ENCODE measurements at places on chromosomes 12 and 14.

DNA sequence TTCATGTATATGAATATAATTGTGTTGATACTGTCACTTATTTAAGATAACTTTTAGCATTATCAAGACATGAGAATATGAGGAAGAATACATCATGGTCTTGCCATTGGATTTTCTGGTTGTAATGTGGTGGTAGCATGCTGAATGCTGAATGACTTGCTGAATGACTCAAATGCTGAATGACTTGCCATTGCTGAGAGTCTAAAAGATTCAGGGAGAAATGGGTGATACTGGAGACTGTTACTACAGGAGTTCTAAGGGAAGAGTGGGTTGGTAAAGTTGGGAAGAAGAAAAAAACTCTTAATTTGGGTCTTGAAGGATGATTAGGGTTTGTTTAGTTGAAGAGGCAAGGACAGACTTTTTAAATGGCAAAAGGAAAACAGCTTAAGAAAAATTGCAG lies 72.1 kb upstream of the MANSC4 start:
- DNase-seq: no peak

GRCh38 chr12:11633968-11634367 lies 15.5 kb upstream of the ETV6 start:
- no peak for DNase-seq

DNA sequence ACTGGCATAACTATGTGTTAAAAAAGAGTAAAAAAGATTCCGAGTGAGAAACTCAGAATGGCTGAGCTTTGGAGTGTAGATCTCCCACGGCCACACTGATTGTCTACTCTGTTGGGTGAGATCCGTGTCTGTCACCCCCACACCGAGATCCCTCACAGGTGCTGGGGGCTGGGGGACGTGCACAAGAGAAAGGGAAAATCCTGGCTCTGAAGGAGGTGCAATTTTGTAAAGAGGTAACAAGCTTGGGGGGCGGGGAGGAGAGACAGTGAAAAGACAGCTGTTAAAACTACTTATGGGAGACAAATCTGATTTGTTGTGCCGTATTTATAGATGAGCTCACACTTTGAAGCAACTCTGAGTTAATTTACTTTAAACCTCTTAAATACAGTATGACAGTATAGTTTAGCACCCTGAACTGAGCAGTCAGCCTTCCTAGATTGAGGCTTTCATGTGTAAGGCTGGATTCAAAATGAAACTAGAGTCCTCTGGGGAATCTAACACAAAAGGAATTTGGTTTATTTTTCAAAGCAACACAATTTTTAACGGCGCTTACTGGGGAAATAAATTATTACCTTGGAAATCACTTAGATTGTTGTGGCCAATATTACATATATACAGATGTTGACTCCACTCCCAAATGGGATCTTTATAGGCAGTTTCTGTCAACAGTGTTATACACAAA lies 167.4 kb upstream of the RGS6 start:
- no peak for DNase-seq

DNA sequence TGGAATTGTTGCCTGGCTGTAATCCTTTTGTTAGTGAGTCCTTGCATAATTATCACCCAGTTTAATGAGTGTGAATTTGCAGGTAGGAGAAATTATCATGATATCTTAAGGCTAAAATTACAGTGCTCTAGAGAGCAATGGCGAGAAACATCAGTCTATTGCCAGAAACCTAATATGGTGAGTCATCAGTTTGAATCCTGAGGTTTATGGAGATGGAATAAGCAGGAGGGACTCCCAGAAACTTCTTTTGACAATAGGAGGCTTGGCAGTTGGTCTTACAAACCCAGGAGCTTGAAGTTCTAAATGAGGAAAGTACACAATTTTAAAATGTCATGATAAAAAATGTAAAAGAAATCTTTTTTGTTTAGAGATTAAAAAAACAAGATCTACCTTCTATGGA lies 31.5 kb upstream of the CRADD start:
- no peak for DNase-seq

- DNase-seq: no peak
These were observed 21.2 kb upstream of the RNASE1 start for GRCh38 chr14:20823859-20824258.

GRCh38 chr14:74459976-74460375 lies 33.1 kb downstream of the NPC2 start:
- DNase-seq: no peak

GRCh38 chr12:31406345-31406744 lies 80.4 kb upstream of the SINHCAF start:
- no peak for DNase-seq

DNA sequence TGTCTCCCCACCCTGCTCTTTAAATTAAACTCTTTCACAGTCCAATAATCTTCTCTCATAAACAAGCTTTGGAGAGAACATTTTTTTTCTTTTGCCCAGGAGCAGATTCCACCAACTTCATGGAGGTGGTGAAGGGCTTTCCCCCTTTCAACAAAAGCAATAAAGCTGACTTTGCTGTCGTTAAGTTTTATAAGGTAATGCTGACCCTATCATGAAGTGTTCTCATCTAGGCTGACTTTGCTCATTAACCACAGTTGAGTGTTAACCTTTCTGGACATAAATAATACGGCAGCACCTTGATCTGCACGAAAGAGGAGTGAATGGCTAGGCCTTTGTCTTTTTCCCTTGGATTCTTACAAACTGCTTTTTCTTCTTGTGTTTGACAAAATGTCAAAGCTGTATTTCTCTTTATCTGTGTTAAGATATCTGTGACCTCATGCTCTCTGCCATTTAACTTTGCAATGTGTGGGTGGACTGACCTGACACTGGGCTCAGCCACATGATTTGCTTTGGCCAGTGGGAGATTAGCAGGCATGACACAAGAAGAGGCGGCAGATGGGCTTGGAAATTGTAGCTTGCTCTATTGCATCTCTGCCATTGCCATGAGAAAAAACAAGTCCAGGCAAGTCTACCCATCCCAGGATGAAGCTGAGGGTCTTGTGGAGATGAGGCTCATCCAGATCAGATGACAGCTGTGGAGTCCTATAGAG lies 470.9 kb upstream of the CCDC196 start:
- DNase-seq: no peak

GRCh38 chr12:2225696-2226095 lies 172.9 kb downstream of the CACNA1C start:
- no peak for DNase-seq

GRCh38 chr12:116159175-116159574 lies 118.3 kb downstream of the MED13L start:
- no peak for DNase-seq

DNA sequence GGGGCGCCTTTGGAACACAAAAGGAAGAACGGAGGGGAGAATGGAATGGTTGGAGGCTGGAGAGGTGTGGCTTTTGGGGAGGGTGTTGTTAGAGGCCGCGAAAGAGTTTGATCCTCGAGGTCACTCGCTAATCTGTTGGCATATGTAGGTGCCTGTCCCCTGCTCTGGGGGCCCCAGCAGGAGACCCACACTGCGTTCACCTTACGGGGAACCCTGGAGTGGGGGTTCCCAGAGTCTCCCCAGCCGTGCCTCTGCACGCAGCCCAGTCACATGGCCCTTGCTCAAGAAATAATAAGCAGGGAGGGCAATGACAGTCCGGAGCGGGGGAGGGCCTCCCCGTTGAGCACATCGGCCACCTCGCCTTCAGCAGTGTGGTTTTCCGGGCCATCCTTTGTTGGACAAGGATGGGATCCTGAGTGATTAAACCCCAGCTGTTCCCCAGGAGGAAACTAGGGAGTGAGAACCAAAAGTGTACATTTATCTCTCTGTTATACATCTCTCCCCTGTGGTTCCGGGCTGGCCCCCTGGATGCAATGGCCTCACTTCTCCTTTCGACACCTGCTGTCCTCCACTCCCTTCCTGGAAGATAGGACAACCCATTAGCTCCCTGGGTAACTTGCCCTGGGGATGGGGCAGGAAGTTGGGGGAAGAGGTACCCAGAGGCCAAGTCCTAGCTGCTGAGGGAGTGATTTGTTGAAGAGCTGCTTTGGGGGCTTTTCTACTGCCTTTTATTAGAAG lies 1.3 kb downstream of the PLEKHG3 start:
- no peak for DNase-seq

DNA sequence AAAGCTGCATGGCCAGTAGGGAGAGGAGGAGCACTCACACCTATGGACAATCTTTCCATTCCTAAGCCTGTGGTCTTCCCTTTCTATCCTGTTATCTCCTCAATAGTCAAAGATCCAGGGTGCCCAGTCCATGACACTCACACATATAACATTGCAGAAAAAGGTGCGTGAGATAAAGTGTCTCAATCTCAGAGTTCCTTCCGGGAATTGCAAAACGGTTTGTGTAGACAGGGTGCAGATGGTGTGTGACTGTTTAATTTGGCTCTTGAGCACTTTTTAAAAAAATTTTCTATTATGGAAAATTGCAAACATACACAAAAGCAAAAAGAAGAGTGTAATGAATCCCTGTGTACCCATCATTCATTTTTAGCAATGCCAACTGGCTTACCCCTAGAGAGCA lies 1493.6 kb downstream of the AACS start:
- no peak for DNase-seq

GRCh38 chr12:24045816-24046257 lies 96.4 kb upstream of the SOX5 start:
- DNase-seq: no peak

- no peak for DNase-seq
These were observed 1.8 kb upstream of the TMPRSS12 start for GRCh38 chr12:50840809-50841487.

GRCh38 chr12:48219631-48220030 lies 16.5 kb upstream of the OR10AD1 start:
- no peak for DNase-seq

DNA sequence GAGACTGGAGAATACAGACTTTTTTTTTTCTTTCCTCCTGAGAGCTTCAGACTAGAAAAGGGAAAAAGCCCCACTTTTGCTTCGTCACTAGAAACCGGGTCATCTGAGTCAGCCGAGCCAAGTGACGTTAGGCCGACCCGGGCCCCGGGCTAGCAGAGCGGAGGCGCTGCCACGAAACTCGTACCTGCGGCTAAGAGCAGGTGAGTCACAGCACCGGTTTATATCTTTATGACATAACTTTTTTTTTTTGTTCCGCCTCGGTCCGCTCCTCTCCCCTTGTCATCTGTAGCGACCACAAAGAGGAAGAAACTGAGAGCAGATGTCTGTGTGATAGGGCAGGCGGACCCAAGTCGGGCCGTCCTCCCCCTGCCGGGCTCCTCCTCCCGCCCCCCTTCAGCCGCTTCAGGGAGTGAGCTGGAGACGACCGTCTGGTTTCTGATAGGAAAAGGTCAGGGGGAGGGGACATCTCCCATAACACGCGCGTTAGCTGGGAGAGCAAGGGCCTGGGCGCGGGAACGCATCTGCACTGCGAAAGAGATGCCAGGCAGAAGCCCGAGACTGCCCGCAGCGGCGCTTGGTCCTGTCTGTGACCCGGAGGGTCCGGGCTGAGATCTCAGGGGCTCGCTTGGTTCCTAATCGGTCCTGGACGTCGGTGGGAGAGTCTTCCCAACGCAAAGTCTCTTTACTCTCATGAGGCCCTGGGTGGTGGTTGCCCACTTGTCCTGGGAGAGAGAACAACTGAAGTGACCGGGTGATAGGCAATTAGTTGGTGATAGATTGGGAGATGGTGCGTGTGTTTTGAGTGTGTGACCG lies 586 bp downstream of the TTC6 start:
- DNase-seq: peak; percentile 47

- no peak for DNase-seq
These were observed 3.2 kb downstream of the C14orf132 start for GRCh38 chr14:96042248-96042930.

GRCh38 chr12:131725503-131725902 lies 14.6 kb downstream of the SFSWAP start:
- DNase-seq: no peak

DNA sequence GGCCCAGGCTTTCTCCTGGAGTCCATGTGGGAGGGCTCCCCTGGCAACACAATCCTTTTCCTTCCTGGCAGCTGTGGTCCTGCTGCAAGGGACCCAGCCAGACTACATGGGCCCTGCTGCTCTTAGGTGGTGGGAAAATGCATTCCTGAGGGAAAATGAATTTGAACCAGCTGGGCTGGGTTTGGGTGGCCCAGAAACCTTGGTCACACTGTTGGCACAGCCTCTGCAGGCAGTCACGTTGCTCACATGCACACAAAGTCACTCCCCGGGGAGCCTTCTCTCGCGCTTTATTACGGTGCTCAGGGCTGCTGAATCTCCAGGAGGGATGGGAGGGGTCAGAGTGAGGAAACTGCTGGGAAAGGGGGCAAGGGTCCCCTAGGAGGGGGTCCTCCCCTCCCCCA lies 17.2 kb downstream of the PLEKHG3 start:
- no peak for DNase-seq

- DNase-seq: no peak
These were observed 10.5 kb upstream of the OR10P1 start for GRCh38 chr12:55626154-55626553.

DNA sequence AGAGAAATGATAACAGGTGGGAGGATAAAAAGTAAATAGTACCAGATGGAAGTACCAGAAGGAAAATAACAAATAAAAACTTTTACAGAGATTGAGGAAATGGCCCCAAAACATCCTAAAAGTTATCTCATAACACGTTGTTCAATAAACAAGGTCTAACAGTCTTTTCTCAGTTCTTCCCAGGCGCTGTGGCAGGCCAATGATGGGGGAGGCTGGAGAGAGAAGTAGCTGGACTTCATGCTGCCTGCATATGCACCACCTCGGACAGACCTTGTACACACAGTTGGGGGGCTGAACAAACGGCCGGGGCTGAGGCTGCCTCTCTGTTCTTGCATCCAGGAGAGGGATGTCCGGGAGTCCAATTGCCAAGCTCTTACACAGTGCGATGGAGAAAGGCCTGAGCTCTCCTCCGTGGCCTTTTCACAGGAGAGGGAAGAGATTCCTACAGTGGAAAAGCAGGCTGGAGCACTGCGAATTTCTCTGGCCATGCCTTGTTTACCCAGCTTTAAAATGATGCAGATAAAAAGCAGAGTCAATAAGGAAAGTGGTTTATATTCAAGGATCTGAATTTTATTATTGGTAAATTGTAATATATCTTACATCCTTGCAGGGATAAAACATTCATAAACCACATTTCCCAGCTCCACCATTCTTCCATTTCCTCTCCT lies 109.8 kb downstream of the PHLDA1 start:
- no peak for DNase-seq

- no peak for DNase-seq
These were observed 16.1 kb downstream of the CNIH1 start for GRCh38 chr14:54425068-54425467.
